ENCODE measurements at places on chromosomes 1 and 21.

DNA sequence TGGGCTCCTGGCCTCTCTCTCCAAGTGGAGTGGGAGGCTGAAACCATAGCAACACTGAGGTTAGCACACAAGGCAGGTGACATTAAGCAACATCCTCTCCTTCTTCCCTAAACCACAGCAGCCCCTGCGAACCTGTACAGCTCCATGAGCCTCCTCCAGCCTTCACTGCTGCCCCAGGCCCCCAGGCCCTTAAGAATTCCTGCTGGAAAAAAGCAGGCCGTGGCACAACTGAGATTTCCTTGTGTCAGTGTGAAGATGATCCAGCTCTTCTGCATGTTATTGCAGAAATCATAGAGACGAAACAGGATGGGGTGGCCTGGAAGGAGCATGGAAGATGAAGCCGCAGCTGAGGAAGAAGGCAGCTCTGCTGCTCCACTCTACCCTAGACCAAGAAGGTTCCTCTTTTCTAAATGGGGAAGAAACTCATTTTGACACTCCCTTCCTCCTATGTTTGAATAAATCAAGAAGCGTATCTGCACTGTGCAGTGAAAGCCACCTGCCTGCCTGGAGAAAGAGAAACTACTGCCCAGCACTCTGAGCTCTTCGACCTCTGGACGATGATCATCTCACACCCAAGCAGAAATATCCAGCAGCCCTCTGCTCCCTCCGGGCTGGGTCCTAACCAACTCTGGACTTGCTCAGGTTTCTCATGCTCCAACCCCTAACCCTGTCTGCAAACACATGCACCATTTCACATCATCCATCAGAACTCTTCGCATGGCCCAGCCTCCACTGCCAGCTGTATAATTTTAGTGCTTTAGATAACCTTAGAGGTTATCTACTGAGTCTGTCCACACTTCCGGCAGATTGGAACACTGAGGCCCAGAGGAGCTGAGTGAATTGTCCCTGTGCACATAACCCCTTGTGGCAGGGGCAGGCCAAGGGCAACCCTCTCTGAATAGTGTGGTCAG lies 20.7 kb downstream of the SH3BP5L start:
- no peak overlapping the region for H3K4me3 ChIP-seq
- no peaks in the 10 kb centered on the region for H3K4me1 ChIP-seq
- peak; percentile 43 for DNase-seq
- H3K27me3 ChIP-seq = no peaks in the 10 kb centered on the region
- H3K36me3 ChIP-seq = no peaks in the 10 kb centered on the region
- peak overlapping the region; percentile 25 for H3K27ac ChIP-seq

DNA sequence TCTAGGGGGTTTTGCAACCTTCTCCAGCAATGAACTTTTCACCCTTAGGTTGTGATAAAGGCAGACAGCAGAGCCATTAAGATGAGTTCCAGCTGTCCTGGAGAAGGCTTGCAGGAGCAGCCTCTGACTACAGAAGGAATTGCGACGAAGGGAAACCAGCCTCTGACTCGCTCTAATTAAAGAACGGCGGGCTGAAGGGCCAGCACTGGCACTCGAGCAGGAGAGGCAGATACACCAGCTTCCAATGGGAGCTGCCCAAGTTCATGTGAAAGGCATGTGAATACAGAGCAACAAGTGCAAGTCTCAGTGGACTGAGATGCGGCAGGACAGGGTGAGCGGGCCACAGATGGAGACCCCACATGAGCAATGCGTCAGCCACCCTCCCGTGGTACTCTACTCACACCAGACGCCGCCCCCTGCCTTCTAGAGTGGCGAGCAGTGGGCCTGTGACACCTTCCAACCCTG lies 15.7 kb downstream of the RCC2 start:
- H3K27me3 ChIP-seq = no peaks in the 10 kb centered on the region
- H3K36me3 ChIP-seq = peaks cover 3% of the 10 kb centered on the region
- H3K27ac ChIP-seq = no peak overlapping the region
- H3K4me3 ChIP-seq = no peak overlapping the region
- DNase-seq = no peak

- H3K27me3 ChIP-seq = no peaks in the 10 kb centered on the region
- no peak overlapping the region for H3K4me3 ChIP-seq
- no peak for DNase-seq
Measured at GRCh38 chr1:10642403-10643080, 153.9 kb downstream of the CASZ1 start.

DNA sequence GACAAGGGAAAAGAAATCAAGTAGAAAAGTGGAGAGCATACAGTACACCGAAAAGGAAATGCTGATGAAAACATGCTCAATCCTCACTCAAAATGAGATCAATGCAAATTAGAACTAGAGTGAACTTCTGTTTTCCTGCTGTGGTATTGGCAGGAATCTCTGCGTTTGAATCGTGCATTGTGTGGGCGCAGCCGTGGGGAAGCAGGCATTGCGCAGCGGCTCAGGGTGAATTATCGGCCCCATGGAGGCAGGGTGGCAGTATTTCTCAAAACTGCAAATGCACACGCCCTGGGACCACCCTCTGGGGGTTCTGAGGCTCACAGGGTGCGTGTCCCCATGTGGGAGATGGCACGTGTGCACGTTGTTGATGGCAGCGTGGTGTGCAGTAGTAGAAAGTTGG lies 140.6 kb downstream of the PEX14 start:
- DNase-seq = no peak
- no peak overlapping the region for H3K4me3 ChIP-seq
- H3K27ac ChIP-seq = no peak overlapping the region
- no peaks in the 10 kb centered on the region for H3K4me1 ChIP-seq

- H3K27ac ChIP-seq = no peak overlapping the region
- no peaks in the 10 kb centered on the region for H3K4me1 ChIP-seq
- H3K36me3 ChIP-seq = no peaks in the 10 kb centered on the region
- H3K4me3 ChIP-seq = no peak overlapping the region
- 0 out of 2 replicates have a peak, but pooled peaks cover 1% of the 10 kb centered on the region for H3K27me3 ChIP-seq
Measured at GRCh38 chr1:181208083-181208482, 119.6 kb downstream of the IER5 start.

- no peak for DNase-seq
- no peak overlapping the region for H3K4me3 ChIP-seq
- H3K27ac ChIP-seq = no peak overlapping the region
- peaks cover 18% of the 10 kb centered on the region for H3K36me3 ChIP-seq
Measured at GRCh38 chr1:209643285-209644020, 8.8 kb downstream of the LAMB3 start.

- no peak for DNase-seq
- H3K36me3 ChIP-seq = no peaks in the 10 kb centered on the region
- peak overlapping the region; percentile 61 for H3K27ac ChIP-seq
- H3K27me3 ChIP-seq = no peaks in the 10 kb centered on the region
Measured at GRCh38 chr1:18948048-18948912, 8.2 kb downstream of the IFFO2 start.

GRCh38 chr1:2233997-2234761 lies 6.1 kb downstream of the SKI start:
- H3K36me3 ChIP-seq = no peaks in the 10 kb centered on the region
- no peak overlapping the region for H3K27ac ChIP-seq
- H3K27me3 ChIP-seq = no peaks in the 10 kb centered on the region
- no peak for DNase-seq

DNA sequence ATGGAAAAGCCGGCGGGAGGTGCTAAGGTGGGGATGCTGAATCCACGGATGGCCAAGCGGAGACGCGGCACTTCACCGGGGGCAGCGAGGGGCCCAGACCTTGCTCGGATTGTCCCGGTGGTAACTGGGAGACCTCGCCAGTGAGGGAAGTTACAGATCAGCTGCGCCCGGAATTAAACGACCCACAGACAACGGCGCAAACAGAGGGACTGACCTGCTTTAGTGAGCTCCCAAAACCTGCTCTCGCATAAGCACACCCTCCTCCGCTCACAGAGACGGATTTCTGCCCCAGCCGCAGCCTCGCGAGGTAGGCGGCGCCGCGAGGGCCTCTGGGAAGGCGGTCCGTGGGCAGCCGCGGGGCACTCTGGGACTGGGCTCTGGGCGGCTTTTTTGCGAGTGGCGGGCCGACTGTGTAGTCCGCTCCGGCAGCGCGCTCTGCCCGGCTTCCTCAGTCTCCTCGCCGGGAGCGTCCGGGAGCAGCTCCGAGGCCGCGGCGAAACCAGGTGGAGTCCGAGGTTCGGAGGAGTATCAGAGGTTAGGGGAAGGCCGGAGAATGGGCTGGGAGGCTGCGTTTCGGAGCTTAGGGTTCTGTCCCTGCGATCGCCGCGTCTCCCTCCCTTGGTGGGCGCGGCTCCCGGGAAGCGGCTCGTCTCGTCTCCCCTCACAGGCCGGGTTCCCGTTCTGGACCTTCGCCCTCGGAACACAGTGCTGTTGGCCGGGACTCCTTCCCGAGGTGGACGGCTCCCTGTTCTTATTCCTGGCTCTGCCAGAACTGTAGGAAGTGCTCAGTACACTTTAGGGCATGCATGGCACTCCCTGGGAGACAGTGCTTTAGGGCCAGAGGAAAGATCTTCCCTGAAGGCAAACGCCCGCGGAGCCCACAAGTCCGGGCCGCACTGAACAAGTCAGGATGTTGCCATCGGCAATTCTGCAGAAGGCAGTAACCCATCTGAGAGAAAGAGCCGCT lies at the start of gene EXO5:
Gene EXO5, plus strand, starts transcription at position 393 of the 967 bp plus-strand sequence. CDS start 5,778 bp downstream, outside the sequence.
- H3K4me3 ChIP-seq = peak within 1 kb of the TSS; percentile 52
- H3K27me3 ChIP-seq = no peaks in the 10 kb centered on the region
- H3K36me3 ChIP-seq = no peaks in the 10 kb centered on the region
- H3K4me1 ChIP-seq = no peaks in the 10 kb centered on the region

DNA sequence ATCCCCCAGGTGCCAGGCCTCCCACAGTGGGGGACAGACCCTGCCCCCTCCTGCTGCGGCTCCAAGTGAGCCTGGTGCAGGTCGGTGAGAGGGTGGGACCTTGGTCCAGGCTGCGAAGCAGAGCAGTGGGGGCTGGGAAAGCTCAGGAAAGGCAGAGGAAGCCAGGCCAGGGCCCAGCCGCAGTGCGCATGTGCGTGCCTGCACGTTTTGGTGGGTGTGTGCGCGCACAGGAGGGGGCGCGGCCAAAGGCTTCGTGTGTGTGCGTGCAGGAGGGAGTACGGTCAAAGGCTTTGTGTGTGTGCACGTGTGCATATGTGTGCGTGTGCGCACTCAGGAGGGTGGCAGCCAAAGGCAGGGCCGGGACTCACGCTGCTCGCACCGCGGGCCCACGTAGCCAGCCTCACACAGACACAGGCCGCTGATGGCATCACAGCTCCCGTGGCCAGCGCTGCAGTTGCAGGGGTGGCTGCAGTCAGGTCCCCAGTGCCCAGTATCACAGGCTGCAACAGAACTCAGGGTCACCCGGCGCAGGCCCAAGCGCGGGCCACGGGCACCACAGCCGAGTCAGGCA lies 45.9 kb downstream of the ARHGEF16 start:
- H3K27me3 ChIP-seq = no peaks in the 10 kb centered on the region
- H3K27ac ChIP-seq = no peak overlapping the region
- H3K36me3 ChIP-seq = no peaks in the 10 kb centered on the region
- DNase-seq = no peak
- no peak overlapping the region for H3K4me3 ChIP-seq

DNA sequence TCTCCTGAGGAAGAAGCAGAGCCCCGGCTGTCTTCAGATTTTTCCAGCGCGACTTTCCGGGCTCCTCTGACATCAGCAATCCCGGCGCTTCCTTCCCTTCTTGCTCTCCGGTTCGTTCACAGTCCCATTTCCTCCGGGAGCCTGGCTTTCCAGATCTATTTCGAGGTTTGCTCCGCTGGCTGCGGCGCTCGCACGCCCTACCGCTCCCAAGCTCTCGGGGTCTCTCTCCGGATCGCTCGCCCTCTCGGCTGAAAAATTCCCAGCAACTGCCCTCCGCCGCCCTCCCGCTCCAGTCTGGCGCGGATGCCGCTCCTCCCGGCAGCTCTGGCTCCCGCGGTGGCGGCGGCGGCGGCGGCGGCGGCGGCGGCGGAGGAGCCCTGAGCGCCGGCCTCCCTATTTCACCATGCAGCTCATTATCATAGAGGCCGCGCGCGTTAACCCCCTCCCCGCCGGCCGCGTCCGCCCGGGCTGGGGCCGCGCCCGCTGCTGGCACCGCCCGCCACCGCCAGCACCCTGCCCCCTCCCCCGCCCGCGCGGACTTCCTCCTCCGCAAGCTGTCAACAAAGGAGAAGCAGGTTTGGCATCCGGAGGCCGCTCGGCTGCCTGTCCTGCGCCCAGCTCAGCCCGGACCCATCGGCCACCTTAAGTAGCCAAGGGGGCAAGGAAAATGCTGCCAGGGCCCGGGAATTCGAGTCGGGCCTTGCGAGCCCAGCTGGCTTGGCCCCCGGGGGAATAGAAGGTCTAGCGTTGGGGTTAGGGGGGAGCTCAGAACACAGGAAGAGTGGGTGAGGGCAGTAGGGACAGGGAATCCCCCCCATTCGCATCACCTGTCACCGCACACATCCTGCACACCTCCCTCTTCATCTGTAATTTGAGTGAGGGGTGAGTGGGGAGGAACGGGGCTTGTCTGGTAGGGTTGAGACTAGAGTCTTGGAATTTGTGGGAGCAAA lies at the start of gene PLXNA2:
Gene PLXNA2, minus strand, starts transcription at position 418 of the 950 bp plus-strand sequence. CDS start 26,462 bp downstream, outside the sequence.
- H3K4me1 ChIP-seq = peaks cover 16% of the 10 kb centered on the region
- peak within 1 kb of the TSS; percentile 60 for H3K4me3 ChIP-seq
- DNase-seq = peak; percentile 52
- H3K27me3 ChIP-seq = 0 out of 2 replicates have a peak, but pooled peaks cover 1% of the 10 kb centered on the region

GRCh38 chr1:198128533-198128932 lies 28.3 kb upstream of the NEK7 start:
- H3K4me1 ChIP-seq = peaks cover 6% of the 10 kb centered on the region
- no peaks in the 10 kb centered on the region for H3K27me3 ChIP-seq
- no peak overlapping the region for H3K4me3 ChIP-seq
- H3K27ac ChIP-seq = no peak overlapping the region
